ENCODE measurements at places on chromosomes 3 and 15. TPM values are rescaled to one million over a fixed set of nuclear protein-coding genes. Genes with fewer than 3 reads are reported as not detected.

- DNase-seq = no peak
Measured at GRCh38 chr3:88957711-88958439, 149.5 kb upstream of the EPHA3 start.

DNA sequence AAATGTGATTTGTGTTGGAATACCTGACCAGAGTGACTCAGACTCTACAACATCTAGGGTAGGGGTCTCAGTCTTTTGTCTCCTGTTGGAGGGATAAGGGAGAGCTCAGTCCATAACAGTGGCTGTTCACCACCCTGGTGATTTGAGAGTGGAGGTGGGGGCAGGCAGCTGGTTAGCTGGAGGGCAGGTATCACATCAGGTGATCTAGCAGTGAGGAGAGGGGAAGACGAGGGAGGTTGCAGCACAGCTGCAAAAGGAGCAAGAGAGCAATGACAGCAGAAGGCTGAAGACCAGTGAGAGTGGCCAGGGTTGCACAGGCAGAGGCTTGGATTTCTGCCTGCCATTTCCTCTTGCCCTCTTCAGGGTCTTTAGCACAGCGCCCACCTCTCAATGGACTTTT lies 38.4 kb downstream of the PLCL2 start:
- no peak for DNase-seq

The CLDN16 gene
- not detected for total RNA-seq

The SNX4 gene
- 38.4 TPM for total RNA-seq

- no peak for DNase-seq
Measured at GRCh38 chr3:127715532-127715931, 42.8 kb downstream of the ABTB1 start.

GRCh38 chr3:97439373-97439772 lies 325.2 kb upstream of the ARL6 start:
- no peak for DNase-seq

The ENTPD3 gene
- total RNA-seq = 17.1 TPM

DNA sequence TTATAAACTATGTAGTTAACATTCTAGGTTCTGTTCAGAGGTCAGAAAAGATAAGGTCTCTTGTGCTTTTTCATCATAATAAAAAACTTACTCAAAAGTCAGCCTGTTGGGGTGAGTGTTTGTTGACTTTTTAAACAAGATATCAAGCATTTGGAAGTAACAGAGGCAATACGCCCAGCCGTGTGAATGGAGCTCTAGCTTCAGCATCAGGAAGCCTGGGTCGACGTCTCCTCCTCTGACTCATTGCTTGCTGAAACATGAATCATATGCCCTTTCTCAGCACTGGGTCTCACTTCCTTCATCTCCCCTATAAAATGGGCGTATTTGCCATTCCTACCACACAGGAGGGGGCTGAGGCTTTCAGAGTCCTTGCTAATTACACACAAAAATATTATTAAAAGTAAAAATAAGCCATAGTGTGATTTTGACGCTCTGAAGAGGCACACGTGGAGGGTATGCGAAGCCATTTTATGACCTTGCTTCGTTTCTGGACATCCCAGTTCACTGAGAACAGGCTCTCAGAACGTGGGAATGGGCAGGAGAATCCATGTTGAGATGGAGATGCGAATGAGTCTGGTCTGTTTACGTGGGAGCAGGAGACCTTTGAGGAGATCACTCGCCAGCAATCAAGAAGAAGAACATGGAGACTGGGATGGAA lies 220.8 kb upstream of the TPRG1 start:
- peak; percentile 93 for DNase-seq

The CACNA2D3 gene
- total RNA-seq = not detected

DNA sequence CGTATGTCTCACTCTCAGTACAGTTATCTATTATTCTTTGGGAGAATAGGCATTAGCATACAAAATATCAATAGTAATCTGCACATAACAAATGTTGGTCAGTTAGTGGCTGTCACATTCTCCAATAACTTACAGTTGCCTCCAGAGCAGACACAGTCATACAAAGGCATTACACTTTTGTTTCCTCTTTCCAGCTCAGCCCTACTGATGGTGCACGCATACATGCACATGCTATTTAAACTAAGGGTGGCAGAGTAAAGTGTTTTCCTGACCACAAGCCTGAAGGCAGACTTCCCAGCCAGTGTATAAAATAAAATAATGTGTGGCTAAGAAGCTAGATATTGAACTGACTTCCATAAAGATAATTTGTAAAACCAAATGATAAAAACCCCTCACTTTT lies 47.6 kb downstream of the PHLDB2 start:
- DNase-seq = no peak

The ATXN7 gene
- 43.8 TPM for total RNA-seq

- DNase-seq = no peak
Measured at GRCh38 chr3:193030276-193030675, 112.6 kb upstream of the MB21D2 start.

DNA sequence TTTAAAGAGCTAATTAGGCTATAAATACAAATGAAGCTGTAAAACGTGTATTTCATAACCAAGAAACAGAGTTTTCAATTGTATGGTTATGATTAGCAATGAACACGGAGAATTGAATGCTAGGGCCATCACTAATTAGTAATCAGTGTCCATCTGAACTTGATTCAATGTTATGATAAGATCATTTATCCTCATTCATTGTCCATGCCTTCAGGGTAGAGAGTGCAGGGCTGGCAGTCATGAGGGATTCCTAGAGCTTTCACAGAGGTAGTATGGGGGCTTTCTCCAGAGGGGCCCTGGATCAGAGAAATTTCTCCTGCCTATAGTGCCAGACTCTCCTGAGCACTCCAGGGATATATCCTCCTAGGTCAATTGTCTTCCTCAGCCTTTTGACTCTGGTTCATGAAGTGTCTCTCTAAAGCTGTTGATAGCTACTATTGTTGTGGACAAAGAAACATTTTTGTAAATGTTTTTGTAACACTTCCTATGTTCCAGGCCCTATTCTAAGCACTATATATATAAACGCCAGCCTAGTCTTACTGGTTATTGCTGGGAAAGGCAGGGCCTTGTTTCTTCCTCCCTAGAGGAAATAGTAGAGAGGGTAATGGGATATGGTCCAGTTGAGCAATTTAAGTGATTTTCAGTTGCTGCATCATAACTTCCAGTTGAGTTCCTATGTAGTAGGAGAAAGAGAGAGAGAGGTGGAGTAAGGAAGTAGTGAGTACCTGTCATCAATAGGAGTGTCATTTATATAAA lies 249.0 kb downstream of the NFKBIZ start:
- no peak for DNase-seq
